Kidney capillary endothelial cell (primary cell): ENCODE measurements at places on chromosomes 1 and 21.
A peak's percentile ranks its signal among the peaks of the same experiment; 100 is the strongest.

- no peak for DNase-seq
These were observed at the start of gene CA6 for GRCh38 chr1:8945568-8945967. Gene CA6, plus strand, starts transcription at chr1:8945868. Its CDS starts 19 bp downstream, at chr1:8945887.

DNA sequence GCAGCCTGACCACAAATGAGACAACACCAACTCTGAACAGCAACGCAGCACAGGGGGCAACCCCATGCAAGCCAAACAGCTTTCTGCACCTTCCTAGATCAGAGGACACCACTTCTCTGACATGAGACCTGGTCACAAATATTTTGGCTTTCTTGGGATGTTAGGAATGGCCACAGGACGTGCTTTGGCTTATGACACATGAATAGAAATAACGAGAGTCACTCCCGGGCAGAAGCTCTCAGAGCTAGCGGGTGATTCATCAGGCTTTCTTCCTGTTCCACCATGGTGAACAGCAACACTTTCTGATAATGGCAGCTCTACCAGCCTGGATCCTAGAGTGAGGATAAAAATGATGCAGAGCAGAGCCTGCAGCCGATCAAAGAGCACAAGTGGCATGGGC lies 39.4 kb downstream of the PAFAH2 start:
- peak; percentile 76 for DNase-seq

DNA sequence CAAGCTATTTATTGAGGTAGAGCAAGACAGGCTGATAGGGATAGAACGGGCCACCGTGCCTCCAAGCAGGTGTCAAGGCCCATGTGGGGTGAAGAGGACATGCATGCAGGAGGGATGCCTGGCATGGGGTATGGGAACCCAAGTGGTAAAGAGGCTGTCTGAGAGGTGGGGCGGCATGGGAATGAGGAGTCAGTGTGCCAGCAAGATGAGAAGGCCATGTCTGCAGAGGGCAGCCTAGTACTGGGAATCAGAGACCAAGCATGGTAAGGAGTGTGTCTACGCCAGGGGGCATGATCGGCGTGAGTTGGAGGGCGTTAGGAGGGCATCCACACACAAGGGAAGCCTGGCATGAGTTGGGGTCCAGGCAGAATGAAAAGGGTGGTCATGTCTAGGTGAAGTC lies 303.7 kb upstream of the PLD5 start:
- DNase-seq, result no peak

DNA sequence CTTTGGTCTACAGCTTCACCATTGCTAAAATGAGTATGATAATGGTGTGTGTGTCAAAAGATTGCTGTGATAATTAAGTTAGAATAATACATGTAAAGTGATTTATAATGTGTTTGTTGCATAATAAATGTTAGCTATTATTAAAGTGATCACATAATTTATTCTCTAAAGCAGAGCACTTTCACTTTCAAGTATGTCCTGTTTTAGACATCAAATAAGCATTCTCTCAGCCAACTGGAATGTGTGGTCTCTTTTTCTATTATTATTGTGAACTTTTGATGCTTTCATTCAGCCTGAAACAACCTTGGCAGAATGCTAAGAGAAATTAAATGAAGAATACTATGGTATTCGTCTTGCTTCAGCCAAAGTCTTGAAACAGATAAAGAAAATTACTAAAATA lies 102.8 kb upstream of the COL11A1 start:
- DNase-seq, result no peak

DNA sequence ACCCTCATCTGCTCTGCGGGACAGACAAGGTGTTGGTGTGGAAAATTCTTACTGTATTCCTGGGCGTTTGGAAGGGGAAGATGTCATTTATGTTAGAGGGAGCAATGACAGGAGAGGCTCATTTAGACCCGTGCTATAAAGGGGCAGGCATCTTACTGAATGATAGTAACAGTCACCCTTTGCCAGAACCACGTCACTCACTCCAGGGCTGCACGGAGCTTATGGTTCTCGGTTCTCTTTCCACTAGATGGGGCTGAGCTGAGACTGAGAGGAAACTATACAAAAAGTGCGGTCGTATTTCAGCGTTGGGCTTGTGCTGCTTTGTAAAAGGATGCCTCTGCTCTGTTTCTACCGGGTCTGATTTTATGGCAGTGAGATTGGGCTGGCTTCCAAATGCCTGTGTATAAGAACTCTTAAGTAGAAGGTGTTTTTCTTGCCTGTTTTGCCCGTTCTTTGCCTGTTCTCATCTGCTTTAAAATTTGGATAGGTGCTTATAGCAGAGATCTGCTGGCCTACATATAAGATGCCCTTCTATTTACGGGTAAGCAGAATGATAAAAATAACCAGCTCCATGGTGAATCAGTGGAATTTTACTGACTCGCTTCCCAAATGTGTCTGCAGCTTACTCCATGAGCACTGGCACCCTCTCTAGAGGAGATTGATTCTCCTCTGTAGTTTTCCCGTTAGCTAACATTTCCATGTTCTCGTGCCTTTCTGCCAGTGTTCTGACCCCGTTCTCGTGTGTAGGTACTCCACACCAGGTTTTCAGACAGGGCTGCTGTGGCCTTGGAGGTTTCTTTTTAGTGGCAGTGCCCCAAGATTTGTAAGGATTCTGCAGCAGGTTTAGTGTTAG lies 55.9 kb downstream of the MRPS6 start:
- peak; percentile 55 for DNase-seq
